ENCODE measurements at places on chromosomes 5 and 9.

DNA sequence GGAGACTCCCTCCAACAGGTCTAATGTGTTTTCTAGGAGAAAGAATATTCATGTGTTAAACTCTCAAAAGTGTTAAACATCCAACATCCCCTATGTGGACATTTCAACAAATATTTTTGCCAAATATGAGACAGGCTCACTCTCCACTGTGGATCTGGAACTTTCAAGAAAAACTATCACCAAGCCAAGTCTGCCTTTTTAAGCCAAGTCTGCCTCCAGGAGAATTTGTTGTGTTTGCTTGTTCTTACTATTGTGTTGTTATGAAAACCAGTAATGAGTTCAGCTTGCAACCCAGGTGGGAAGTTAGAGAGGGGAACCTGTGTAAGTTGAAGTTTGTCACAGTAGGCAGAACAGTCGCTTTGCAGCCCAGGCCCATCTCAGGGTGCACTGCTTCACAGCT, 228.1 kb downstream of the NFIB start:
- DNase-seq, result no peak

GRCh38 chr9:77616191-77616590, 31.9 kb downstream of the GNA14 start:
- DNase-seq, result no peak

- no peak for DNase-seq
Observed at GRCh38 chr9:112032743-112033142, 136.1 kb downstream of the UGCG start.

- peak; percentile 45 for DNase-seq
Observed at GRCh38 chr9:129863059-129863690, 27.9 kb downstream of the USP20 start.

DNA sequence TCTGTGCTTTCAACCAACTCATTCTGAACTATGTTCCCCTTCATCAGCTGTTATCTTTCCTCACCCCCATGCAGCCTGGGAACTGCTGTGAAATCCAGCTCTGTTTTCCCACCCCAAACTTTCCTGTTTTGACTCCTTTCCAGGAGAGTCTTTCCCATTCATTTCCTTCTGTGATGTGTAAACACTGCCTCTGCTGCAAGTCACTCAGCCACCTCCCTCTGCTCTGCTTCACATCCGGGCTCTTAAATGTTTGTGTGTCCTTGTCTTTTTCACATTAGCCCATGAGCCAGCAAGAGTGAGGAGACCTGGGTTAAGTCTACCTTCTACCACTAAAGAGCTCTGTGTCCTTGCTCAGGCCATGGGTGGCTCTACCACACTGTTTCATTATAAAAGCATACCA, 137.5 kb downstream of the ICE1 start:
- no peak for DNase-seq

All from astrocyte of the cerebellum (primary cell).